Skeletal muscle cell (primary cell): ENCODE measurements at places on chromosomes 6 and 20.

GRCh38 chr20:48047447-48047846 is 262.2 kb upstream of the SULF2 start:
- DNase-seq = no peak

- DNase-seq = no peak
These were observed 5.6 kb upstream of the RBCK1 start for GRCh38 chr20:402496-402885.

DNA sequence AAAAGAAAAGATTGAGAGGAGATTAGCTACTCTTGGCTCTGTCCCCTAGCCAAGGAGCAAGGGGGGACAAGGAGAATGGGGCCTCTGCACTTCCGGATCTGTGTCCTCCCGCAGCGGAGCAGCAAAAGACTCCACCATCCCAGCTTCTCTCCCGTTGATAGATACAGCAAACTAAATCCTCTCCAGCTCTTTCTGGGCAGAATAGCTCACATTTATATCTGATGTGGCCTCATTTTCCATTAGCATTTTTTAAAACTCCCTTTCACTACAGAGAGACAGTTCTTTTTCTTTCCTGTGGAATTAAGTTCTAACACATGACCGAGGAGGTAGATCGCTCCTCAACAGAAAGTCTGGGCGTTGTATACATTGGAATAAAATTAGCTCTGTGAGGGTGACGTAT is 260.9 kb upstream of the SOX4 start:
- DNase-seq = no peak

DNA sequence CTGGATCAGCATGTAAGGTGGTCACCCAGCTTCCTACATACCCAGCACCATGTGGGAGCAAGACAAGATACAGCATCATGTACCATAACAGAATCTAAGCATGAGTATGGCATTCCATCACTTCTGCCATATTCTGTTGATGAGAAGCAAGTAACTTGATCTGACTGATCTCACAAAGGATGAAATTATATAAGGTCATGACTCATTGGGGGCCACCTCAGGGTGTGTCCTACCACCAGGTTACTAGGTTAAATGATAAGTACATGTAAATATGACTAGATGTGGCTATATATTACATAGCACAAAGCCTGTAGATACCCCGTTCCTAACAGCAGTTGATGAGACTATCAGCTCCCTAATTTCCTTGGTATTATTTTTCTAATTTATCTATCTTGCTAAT is 213.1 kb downstream of the DOK5 start:
- DNase-seq = no peak

DNA sequence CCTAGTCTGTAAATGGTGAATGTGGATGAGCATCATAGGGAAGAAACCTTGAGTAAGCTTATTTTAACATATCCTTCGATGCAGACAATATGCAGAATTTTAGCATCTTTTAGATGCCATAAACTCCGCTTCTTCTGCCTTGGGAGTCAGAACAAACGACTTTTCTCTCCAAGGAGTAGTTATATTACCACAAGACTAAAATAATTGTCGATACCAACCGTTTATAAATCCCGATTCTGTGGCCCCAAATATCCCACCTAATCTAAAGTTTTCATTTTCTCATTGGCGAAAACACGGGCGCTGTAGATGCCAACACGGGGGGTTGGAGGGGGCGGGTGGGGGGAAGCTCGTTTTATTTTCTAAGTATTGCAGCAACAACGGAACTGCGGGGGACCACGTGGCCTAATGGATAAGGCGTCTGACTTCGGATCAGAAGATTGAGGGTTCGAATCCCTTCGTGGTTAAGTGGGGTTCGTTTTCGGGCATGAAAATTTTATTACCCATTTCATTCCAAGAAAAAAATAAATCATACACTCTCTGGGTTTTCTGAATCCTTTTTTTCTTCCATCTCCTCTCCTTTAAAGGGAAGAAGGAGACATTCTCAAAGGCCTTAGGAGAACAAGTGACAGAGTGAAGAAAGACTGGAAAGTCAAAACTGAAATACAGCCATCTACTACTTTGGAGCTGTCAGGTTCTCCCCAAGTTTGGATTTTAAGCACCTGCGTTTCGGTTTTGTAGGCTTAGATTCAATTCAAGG is 65.5 kb upstream of the BTN3A2 start:
- no peak for DNase-seq

DNA sequence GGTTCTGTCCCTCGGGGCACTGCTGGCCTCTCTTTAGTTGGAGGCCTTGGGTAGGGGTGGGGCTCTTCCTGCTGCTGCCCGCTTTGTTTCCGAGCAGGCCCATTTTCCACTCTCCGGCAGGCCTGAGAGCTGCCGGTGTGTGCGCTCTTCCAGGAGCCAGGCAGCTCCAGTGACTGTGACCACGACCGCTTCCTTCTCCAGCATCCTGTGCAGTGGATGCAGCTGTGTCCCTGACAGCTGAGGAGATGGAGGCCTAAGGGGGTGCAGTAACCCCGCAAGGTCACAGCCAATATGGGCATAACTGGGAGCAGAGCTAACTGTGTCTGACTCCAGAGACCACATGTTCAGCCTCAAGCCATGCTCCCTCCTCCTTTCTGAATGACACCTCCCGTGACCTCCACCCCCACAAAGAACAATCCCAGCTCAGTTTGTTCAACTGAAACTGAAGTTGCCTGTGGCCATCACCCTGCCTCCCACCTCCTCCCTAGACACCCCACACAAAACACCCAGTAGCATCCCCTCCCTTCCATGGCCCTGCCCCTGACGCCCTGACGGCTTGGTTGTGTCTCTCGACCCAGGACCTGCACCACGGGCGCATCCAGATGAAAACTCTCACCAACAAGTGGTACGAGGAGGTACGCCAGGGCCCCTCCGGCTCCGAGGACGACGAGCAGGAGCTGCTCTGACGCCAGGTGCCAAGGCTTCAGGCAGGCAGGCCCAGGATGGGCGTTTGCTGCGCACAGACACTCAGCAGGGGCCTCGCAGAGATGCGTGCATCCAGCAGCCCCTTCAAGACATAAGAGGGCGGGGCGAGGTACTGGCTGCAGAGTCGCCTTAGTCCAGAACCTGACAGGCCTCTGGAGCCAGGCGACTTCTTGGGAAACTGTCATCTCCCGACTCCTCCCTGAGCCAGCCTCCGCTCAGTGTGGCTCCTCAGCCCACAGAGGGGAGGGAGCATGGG is 27.8 kb downstream of the SPATA2 start:
- no peak for DNase-seq

DNA sequence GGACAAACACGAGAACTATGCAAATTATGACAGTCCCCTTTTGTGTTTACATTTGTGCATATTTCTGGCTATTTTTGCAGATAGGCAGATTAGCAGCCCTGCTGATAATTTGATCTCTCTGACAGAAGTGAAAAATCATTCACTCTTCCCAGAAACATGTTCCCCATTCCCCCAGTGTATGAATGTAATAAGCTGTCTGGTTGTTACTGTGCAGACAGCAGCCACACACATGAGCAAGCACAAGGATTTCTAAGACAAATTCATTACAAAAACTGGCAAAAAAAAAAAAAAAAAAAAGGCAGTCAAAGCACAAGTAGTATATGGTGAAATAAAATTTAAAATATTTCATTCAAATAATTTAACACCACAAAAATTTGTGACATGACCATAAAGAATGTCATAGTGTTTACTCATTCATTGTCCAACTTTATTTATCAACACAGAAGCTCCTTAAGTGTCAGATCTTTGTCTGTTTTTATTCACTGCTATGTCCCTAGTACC is 95.5 kb upstream of the VGLL2 start:
- no peak for DNase-seq
